ENCODE measurements at places on chromosomes 2 and 18. TPM values are rescaled to one million over a fixed set of nuclear protein-coding genes. Genes with fewer than 3 reads are reported as not detected.

Gene MATN3
- total RNA-seq, result 0.25 TPM

Gene LHCGR
- not detected for total RNA-seq

Gene KIF5C
- total RNA-seq, result 5.7 TPM

Gene ANKRD30B
- not detected for total RNA-seq

Gene LAPTM4A
- 118 TPM for total RNA-seq

Gene CYBRD1
- total RNA-seq, result 6.0 TPM

Gene TMEM247
- not detected for total RNA-seq

GRCh38 chr2:226579519-226579918 is 220.1 kb downstream of the IRS1 start:
- H3K4me3 ChIP-seq, result no peak overlapping the region
- no peaks in the 10 kb centered on the region for H3K27me3 ChIP-seq
- no peak overlapping the region for H3K27ac ChIP-seq
- no peaks in the 10 kb centered on the region for H3K36me3 ChIP-seq

- H3K36me3 ChIP-seq, result no peaks in the 10 kb centered on the region
- H3K27me3 ChIP-seq, result no peaks in the 10 kb centered on the region
- peaks cover 9% of the 10 kb centered on the region for H3K4me1 ChIP-seq
- H3K27ac ChIP-seq, result no peak overlapping the region
- no peak for DNase-seq
- H3K4me3 ChIP-seq, result no peak overlapping the region
Measured at GRCh38 chr2:146312899-146313298, 1531.9 kb upstream of the ACVR2A start.

GRCh38 chr2:205746420-205746785 is 64.1 kb downstream of the NRP2 start:
- no peak overlapping the region for H3K4me3 ChIP-seq
- DNase-seq, result no peak
- H3K36me3 ChIP-seq, result no peaks in the 10 kb centered on the region
- H3K27ac ChIP-seq, result no peak overlapping the region
- no peaks in the 10 kb centered on the region for H3K4me1 ChIP-seq

GRCh38 chr2:97911922-97912575 is 83.7 kb downstream of the TMEM131 start:
- peaks cover 8% of the 10 kb centered on the region for H3K4me1 ChIP-seq
- no peaks in the 10 kb centered on the region for H3K27me3 ChIP-seq
- DNase-seq, result no peak

GRCh38 chr2:7860693-7861092 is 821.2 kb upstream of the ID2 start:
- no peak overlapping the region for H3K4me3 ChIP-seq
- no peak overlapping the region for H3K27ac ChIP-seq
- no peak for DNase-seq
- H3K36me3 ChIP-seq, result no peaks in the 10 kb centered on the region

DNA sequence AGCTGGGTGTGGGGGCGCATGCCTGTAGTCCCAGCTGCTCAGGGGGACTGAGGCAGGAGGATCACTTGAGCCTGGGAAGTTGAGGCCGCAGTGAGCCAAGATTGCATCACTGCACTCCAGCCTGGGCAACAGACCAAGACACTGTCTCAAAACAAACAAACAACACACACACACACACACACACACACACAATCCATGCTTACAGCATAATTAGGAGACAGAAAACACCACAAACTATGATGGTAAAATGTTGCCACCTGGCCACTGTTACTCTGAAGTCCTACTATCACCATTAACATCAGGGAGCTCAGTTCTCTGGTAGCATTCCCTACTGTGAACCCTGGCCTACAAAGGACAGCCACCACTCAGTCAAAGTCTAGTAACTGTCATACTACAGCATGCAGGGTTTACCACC is 18.3 kb downstream of the DNPEP start:
- H3K27ac ChIP-seq, result no peak overlapping the region
- no peaks in the 10 kb centered on the region for H3K4me1 ChIP-seq
- DNase-seq, result peak; percentile 67
- no peaks in the 10 kb centered on the region for H3K27me3 ChIP-seq

DNA sequence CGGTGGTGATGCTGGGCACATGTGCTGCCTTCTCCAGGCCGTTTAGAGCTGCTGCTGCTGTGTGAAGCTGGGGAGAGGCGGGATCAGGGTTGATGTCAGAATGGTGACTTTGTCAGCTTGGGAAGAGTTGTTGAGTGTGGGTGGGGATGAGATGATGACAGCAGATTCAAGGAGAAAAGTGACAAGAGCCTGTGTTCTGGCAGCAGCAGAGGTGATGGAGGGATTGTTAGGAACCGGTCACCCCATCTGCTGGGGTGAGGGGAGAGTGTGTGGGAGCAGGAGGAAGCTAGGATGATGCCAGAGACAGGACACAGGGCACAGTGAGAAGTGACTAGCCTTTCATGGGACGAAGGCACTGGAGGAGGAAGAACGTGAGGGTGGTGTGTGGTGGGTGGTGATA is 345.5 kb downstream of the RNF144A start:
- H3K4me1 ChIP-seq, result no peaks in the 10 kb centered on the region
- H3K27ac ChIP-seq, result no peak overlapping the region
- H3K36me3 ChIP-seq, result no peaks in the 10 kb centered on the region

- no peak for DNase-seq
- no peaks in the 10 kb centered on the region for H3K36me3 ChIP-seq
- H3K27ac ChIP-seq, result no peak overlapping the region
- no peaks in the 10 kb centered on the region for H3K27me3 ChIP-seq
Measured at GRCh38 chr18:22153428-22153827, 16.0 kb upstream of the GATA6 start.

GRCh38 chr2:42673989-42674579 is 89.9 kb downstream of the OXER1 start:
- no peak overlapping the region for H3K27ac ChIP-seq
- no peak overlapping the region for H3K4me3 ChIP-seq
- H3K4me1 ChIP-seq, result no peaks in the 10 kb centered on the region
- no peaks in the 10 kb centered on the region for H3K36me3 ChIP-seq
- no peak for DNase-seq

GRCh38 chr2:215191477-215191876 is 53.1 kb upstream of the ABCA12 start:
- H3K27ac ChIP-seq, result no peak overlapping the region
- no peak overlapping the region for H3K4me3 ChIP-seq
- H3K36me3 ChIP-seq, result no peaks in the 10 kb centered on the region
- H3K27me3 ChIP-seq, result no peaks in the 10 kb centered on the region
- no peaks in the 10 kb centered on the region for H3K4me1 ChIP-seq
- no peak for DNase-seq

GRCh38 chr2:73939419-73939818 is 12.7 kb downstream of the DGUOK start:
- H3K4me3 ChIP-seq, result no peak overlapping the region
- H3K4me1 ChIP-seq, result no peaks in the 10 kb centered on the region
- no peaks in the 10 kb centered on the region for H3K36me3 ChIP-seq
- no peak for DNase-seq
- H3K27ac ChIP-seq, result no peak overlapping the region

DNA sequence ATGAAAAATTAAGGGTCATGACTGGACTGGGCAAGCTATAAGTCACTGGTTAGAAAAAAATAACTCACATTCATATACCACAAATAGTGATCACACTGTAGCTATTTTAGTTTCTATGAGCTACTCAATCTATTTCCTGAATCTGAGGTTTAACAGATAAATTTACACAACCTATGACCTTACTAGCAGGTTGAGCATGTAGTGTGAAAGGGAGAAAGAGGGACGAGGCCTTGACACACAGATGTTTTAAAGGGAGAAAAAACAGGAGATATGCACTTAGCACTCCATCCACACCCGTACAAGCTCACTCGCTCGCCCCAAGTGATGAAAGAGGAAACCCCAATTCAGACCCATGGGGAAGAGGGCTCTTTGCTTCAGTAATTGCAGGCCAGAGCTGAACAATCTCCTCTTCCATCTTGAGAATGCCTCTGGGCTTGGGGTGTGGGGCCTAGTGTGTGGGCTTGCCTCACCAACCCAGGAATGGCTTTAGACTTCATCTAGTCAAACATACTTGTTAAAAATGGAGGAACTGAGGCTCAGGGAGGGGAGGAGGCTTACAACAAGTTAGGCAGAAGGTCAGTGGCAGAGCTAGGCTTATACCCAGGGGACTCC is 10.7 kb downstream of the CYRIA start:
- H3K4me1 ChIP-seq, result peaks cover 9% of the 10 kb centered on the region
- no peak overlapping the region for H3K4me3 ChIP-seq
- H3K27me3 ChIP-seq, result no peaks in the 10 kb centered on the region
- no peak for DNase-seq

DNA sequence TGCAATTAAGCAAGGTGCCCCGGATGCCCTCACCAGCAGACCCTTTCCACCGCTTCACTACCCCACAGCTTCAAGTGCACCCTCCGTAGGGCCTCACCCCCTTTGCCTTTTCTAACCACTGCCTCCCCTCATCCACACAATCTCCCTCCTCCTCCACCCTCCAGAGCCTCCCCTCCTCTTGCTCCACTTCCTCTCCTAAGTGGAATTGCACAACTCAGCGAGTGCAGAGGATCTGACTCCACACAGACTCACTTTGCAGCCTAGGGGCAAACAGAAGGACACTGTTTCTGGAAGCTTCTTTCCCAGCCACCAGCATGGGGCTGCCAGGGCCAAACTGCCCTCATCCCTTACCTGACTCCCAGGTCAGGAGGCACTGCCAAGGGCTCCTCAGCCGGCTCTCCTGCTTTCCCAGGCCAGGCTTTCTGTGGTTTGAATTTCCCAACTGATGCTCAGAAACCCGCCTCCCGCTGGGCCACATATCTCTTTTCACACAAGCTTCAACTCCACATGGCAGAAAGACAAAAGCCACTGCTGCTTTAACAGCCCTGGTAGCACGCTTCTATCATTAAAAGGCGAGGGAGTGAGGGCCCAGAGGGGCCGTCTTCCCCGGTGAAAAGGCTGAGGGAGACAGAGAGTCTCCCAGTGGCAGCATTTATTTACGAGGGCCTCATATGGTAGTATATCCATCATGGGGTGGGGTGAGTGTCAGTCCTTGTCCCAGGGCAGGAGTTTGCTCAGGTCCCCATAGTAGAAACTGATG is 74.7 kb upstream of the MGAT4A start:
- H3K4me3 ChIP-seq, result no peak overlapping the region
- no peaks in the 10 kb centered on the region for H3K36me3 ChIP-seq
- H3K4me1 ChIP-seq, result peaks cover 38% of the 10 kb centered on the region
- no peak for DNase-seq

- H3K27ac ChIP-seq, result no peak overlapping the region
- H3K36me3 ChIP-seq, result no peaks in the 10 kb centered on the region
- no peak for DNase-seq
Measured at GRCh38 chr18:48404716-48405507, 4.3 kb downstream of the ZBTB7C start.

DNA sequence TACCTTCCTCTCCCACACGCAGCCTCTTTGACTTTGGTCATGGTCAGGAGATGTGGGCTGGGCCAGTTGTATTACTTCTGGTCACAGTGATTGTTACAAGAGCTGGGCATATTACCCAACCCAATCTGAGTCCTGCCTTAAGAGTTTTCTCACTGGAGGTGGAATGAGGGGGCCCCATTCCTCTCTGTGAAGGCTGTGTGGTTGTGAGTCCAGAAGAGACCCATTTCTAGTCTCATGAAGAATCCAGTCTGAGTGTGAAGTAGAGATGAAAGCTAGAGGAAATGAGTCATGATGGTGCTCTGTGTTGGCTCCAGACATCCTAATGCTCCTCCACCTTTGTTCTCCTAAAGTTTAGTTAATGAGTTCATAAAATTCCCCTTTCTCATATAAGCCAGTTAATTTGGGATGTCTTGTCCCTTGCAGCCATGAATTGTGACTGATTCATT is 50.8 kb upstream of the RASGRP3 start:
- no peaks in the 10 kb centered on the region for H3K36me3 ChIP-seq
- no peak overlapping the region for H3K4me3 ChIP-seq
- no peaks in the 10 kb centered on the region for H3K27me3 ChIP-seq
- DNase-seq, result no peak

DNA sequence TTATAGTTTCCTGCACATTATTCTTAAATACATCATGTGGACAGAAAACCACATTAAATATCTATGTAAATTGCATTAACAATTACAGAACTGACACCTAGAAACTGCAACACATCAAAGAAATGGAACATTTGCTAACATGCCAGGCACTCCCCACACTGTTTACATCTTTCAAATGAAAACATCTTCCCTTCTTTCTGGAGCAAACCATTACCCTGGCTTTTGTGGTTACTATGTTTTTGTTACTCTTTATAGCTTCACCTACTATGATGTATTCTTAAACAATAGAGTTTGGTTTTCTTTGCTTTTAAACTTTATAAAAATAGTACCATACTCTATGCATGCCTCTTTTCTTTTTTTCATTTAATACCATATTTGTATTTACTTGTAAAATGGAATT is 1894.5 kb upstream of the CELF4 start:
- no peak for DNase-seq

GRCh38 chr2:206423147-206423546 is 20.2 kb upstream of the ADAM23 start:
- no peaks in the 10 kb centered on the region for H3K36me3 ChIP-seq
- H3K4me3 ChIP-seq, result no peak overlapping the region
- DNase-seq, result no peak

- H3K27ac ChIP-seq, result no peak overlapping the region
- no peaks in the 10 kb centered on the region for H3K27me3 ChIP-seq
- no peak overlapping the region for H3K4me3 ChIP-seq
- H3K36me3 ChIP-seq, result no peaks in the 10 kb centered on the region
- peak; percentile 6 for DNase-seq
Measured at GRCh38 chr2:233007270-233007669, 5.8 kb downstream of the NGEF start.

DNA sequence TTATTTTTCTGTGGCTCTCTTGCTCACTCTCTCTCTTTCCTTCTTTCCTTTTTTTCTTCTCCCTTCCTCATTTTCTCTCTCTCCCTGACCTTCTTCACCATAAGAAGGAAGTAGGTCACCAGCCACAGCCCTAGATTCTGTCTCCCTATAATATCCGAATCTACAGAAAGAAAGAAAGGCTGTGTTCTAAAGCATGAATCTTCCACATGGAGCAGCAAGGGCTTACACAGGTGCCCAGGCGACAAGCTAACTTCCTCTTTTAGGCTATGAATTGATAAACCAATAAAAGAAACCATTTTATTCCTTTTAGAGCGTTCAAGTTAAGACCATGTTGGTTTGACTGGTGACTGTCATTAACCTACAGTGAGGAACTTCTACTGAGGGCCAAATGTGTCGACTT is 49.3 kb downstream of the CACNB4 start:
- H3K4me1 ChIP-seq, result no peaks in the 10 kb centered on the region
- no peaks in the 10 kb centered on the region for H3K36me3 ChIP-seq
- H3K4me3 ChIP-seq, result no peak overlapping the region
- DNase-seq, result no peak

GRCh38 chr2:134135793-134136192 is 118.1 kb upstream of the MGAT5 start:
- H3K4me3 ChIP-seq, result no peak overlapping the region
- H3K27ac ChIP-seq, result peak overlapping the region; percentile 67
- H3K4me1 ChIP-seq, result peaks cover 37% of the 10 kb centered on the region
- no peak for DNase-seq
- no peaks in the 10 kb centered on the region for H3K36me3 ChIP-seq
- no peaks in the 10 kb centered on the region for H3K27me3 ChIP-seq
